CD4-positive, alpha-beta T cell treated with Interleukin-15 for 4 hours (primary cell): ENCODE measurements at places on chromosomes 5 and 9.
A peak's percentile ranks its signal among the peaks of the same experiment; 100 is the strongest.

DNA sequence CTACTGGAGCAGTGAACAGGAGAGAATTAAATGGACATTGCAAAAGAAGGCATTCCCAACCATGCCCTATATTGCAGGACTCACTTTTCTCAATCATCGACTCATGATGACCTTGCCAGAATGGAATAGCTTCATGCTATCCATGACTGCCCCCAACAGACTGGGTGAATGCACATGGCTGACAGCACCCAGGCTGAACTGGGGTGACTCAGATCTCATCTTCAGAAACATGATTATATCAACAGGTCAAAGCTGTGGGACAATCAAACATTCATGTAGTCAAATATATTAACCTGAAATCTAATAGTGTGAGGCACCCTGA lies 34.7 kb upstream of the MIER3 start:
- DNase-seq, result no peak

DNA sequence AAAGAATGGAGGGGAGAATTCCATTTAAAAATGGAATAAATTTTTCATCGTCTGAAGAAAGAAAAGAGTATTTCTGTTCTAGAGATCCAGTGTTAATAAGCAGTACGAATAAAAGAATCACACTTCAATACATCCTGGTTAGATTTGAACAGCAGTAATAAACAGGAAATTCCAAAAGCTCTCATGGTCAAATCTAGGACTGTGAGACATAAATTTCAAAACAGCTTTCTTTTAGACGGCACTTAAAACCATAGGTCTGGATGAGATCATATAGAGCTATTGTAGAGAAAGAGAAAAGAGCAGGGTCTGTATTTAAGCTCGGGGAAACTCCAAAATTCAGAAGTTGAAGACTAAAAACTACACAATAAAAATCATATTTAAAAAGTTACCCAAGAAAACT lies 1006.9 kb upstream of the CTNND2 start:
- DNase-seq, result no peak

DNA sequence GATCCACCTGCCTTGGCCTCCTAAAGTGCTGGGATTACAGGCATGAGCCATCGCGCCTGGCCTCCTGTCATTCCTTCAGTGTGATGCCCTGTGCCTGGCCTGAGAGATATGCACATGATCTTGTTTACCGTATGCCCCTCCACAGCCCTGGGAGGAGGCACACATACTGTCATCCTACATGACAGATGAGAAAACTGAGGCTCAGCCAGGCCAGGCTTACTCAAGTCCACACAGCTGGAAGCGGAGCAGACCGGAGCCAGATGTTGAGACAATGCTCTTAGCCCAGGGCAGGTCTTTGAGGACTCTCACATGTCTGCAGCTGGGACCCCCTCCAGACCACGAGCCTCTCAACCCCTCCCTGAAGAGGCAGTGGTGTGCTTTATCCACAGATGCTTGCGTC lies 38.7 kb upstream of the SH3PXD2B start:
- no peak for DNase-seq

DNA sequence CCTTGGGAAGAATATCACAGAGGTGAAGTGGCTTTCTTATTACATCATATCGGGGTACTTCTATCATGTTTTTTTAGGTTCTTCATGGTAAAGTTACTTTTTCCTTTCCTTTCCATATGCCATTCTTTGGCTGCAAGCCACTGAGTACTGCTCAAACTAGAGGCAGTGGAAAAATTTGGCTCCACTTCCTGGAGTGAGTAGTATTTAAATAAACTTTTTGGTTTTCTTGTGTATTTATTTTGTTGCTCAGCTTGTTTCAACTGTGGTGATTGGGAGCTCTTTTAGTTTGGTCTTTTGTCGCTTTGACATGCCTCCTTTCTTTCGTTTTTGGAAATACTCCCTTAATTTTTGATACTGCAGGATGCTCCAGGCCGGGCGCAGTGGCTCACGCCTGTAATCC lies 69.8 kb downstream of the WDR70 start:
- no peak for DNase-seq

GRCh38 chr5:160846642-160847041 lies 5.4 kb downstream of the ATP10B start:
- no peak for DNase-seq

GRCh38 chr9:122115176-122116035 lies 22.3 kb upstream of the TTLL11 start:
- DNase-seq, result no peak

DNA sequence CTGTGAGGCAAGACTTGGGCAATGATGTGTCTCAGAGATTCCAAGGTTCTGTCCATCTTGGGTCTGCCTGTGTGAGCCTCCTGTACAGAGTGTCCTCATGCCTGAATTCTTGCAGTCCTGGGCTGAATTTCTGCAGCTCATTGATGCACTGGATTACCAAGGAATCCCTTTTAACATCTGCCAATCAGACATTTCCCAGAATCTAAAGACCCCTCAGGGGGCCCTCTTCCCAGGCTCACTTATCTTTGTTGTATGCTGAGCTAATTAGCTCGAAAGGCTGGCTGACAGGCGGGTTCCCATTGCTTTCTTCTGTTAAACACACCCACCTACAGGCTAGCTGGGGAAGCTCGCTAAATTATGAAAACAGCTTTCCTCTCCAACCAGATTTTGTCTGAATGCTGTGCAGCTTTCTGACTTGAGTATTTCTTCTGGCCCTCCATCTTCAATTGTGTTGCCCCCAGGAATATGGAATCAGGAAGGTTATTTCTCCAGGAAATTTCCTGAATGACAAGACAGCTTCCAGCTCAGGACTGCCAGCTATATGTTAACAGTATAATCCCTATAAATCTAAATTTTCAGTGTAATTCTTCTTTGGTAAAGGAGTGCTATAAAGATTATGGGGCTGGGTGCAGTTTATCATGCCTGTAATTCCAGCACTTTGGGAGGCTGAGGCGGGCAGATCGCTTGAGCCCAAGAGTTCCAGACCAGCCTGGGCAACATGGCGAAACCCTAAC lies at the start of gene LIX1:
Gene LIX1, minus strand, starts transcription at position 91 of the 734 bp plus-strand sequence. Its CDS starts 35 bp downstream, at position 56.
- DNase-seq, result peak; percentile 10

GRCh38 chr9:126620478-126620877 lies 6.8 kb downstream of the LMX1B start:
- DNase-seq, result no peak

- DNase-seq, result no peak
Measured at GRCh38 chr5:159208514-159209437, 577 bp downstream of the RNF145 start.

DNA sequence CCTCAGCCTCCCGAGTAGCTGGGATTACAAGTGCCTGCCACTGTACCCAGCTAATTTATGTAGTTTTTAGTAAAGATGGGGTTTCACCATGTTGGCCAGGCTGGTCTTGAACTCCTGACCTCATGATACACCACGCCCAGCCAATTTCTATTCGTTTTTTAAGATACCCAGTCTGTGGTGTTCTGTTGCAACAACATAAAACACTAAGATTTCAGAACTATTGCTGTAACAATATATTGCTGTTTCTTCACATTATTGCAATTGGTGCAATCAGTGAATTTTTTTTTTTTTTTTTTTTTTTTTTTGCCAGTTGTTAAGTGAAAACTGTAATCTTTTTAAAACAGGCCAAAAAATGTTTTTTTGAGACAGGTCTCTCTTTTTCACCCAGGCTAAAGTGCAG lies 9.9 kb downstream of the SRP19 start:
- no peak for DNase-seq

GRCh38 chr9:103802068-103802467 lies 292.0 kb upstream of the SMC2 start:
- no peak for DNase-seq

DNA sequence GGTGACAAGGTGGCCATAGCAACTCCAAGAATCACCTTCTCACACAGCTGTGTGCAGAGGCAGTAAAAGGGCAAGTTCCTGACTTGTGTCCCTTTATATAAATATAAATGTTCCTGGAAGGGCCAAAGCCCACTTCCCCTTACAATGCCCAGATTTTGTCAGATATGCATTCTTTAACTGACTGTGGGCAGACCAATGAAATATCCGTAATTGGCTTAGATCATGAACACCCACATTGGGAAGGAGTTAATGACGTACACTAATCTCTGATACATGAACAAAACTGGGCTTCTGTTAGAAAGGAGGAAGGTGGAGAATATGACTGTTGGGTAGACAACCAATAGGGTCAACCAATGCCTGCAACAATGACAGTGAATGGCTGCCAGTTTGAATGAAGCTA lies 397.2 kb upstream of the CLINT1 start:
- no peak for DNase-seq
